ENCODE measurements at places on chromosomes 2 and 18. TPM values are rescaled to one million over a fixed set of nuclear protein-coding genes. Genes with fewer than 3 reads are reported as not detected.

- DNase-seq, result no peak
These were observed 43.0 kb upstream of the COL5A2 start for GRCh38 chr2:189222468-189223105.

DNA sequence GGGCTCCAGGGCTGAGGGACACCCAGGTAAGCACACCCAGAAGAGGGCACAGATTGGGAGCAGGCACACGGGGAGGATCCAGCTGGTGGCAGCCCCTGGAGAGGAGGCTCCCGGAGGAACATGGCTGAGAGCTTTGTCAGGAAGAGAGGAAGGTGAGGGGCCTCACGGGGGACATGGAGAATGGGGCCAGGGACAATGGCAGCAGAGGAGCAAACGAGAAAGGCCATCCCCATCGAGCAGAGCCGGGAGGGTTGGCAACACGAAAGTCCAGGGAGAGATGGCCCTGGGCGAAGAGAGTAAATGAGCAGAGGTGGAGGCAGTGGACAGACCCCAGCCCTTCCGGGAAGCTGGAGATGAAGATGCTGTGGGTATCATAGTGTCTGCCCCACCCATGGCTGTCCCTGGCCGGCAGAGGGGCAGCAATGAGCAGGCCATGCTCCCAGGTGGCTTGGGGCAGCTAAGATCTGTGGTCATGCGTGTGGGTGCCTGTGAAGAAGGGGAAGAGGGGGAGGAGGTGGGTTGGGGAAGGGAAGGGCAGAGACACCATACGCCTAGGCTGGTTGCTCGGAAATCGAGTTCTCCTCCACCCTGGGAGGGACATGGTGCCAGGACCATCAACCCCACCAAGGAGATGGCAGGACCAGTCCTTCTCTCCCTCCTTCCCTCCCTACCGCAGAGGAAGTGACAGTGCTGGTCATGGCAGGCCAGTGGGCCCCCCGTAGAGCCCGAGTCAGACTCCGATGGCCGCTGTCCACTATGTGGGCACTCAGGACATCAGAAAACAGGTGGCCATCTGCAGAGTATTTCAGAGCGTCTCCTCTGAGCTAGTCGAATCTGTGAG is 191.7 kb downstream of the NDUFA10 start:
- DNase-seq, result no peak

DNA sequence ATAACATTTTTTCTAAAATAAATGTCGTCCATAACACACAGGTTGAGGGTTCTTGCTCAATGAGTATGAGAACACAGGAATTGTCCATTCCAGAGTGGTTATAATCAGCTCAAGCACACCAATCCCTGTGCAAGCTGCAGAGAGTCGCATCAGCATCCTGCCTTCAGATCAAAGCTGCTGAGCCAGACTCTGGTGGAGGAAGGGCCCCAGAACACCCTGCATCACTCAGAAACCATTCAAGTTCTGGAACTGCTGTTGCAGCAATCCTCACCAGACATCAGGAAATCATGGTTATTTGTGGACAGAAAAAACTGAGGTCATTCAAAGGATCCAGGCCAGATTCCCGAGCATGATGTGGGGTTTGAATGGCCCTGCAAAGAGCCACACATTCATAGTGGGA is 44.5 kb downstream of the DNER start:
- no peak for DNase-seq

DNA sequence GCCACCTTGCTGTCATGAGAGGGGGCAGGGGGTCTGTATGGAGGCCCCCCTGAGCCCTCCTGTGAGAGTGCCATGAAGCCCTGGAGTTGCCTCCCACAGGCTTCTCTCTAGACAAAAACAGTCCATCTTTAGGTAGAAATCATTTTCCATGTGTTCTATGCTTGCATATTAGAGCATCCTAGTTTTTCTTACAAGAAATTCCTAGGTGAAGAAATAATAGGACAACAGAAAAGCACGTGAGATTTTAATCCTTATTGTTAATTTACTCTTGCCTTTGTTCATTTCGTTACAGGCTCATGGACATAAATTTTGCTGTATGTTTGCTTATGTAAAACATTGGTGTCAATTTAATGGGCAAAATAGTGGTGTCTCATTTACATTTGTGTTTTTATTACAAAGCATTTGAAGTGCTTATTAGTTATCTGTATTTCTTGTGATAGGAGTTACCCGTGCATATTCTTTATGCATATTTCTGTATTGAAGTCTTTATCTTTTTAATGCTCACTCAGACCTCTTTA is 336.9 kb upstream of the RAB6C start:
- no peak for DNase-seq

DNA sequence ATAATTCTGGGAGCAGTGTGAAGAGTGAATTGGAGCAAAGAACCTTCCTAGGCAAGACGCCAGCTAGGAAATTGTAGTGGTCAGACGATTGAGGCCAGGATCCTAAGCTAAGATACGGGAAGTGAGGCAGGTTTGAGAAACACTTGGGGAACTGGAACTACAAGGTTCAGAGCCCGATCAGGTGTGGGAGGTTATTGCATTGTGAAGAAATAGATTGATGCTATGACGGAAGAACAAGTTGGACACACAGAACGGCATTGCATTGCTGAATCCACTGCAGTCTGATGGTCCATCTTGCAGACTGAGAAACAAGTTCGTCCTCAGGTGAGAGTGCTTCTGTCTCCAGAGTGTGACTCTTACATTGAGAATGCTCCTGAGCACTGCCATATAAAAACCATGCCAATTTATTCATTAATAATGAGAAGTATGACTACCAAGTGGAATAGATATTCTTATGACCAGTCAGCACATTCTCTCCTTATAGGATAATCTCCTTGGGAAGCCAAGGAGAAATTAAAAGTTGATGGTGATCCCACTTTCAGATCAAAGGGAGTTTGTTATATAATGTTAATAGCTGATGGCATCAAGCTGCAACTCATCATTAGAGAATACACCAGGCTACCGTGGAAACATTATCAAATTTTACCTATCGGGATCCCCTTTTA is 30.9 kb downstream of the ANTXR1 start:
- DNase-seq, result no peak

DNA sequence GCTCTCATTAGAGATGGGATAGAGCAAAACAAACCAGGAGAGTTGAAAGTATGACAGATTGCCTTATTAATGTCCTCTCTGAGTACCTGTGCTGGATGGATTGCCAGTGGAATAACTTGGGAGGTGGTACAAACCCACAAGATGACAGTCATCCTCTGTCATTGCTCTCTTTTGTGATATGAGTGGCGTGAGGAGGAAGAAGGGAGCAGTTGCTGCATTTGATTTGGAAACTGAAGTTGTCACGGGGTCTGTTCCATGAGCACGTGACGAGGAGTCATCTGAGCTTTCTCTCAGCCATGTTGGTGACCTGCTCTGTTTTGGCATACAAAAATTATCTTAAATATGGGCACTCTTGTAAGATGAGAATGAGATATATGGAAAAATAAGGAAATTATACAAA is 204.9 kb downstream of the FAM210A start:
- DNase-seq, result no peak

- DNase-seq, result no peak
These were observed 81.7 kb downstream of the COL4A4 start for GRCh38 chr2:227082286-227082685.

DNA sequence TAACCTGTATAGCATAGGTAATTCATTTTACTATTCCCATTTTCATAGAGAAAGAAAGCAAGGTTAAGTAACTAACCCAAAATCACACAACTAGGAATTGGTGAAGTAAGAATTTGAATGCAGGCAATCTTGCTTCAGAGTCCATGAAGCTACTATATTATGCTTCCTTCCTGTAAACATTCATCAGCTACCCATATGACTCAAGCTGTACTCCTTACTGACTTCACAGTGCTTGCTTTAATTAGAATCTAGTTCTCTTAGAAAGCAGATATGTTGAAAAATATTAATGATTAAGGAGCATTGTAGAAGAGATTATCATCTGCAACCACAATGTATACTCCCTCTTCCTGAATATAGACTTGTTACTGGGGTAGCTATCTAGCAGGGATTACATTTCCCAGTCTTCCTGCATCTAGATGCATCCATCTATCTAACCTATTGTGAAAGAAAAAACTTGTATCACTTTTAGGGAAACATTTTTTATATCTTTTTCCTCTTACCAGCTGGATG is 961.6 kb upstream of the CHAC2 start:
- no peak for DNase-seq

DNA sequence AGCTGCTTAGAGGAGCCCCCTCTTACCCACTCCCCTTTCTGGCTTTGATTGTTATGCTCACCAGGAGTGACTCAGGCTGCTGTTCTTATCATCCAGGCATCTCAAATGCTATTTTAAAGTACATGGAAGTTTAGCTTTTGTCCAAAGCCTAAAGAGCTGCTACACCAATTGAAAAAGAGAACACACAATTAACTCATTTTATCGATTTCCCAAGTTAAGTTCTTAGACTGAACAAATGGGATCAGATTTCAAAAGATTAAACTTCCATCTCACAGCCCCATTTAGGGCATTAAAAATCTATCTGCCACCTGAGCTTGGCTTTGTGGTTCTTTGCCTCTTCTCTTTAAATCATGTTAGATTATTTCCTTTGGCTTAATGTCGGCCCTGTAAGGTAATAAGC is 81.2 kb downstream of the MYO5B start:
- no peak for DNase-seq

GRCh38 chr2:105114551-105114950 is 76.7 kb downstream of the MRPS9 start:
- DNase-seq, result no peak

DNA sequence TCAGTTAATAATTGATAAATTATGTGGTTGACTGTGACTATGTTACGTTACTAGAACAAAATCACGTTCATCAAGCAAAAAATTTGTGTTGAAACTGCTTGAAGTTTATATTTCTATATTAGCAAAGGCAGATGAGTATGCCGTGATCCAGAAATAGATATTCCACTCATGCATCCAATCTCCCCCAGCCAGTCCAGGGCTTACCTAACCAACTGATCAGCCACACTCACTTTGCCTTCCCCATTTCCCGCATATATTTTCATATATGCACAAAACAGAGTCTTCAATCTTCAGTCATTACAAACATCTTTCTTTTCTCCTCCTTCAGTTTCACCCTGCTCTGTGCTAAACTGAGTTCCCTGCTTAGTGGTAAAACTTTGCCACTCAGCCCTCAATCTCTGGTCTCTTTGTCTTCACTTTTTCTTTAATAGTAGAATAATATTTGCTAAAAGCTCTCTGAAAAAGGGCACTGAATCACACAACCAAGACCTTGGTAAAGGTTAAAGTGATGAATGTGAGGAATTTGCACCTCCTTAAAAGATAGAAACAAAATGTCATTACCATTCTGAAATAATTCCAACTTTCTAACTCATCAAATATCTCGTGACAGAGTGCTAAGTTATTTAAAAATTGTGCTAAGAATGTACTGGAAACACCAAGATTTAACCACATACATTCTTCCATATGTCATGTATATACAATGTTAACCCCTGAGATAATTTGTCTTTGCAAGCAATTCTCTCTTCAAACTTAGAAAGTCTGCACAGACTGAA is 893.2 kb upstream of the CRIM1 start:
- DNase-seq, result no peak

DNA sequence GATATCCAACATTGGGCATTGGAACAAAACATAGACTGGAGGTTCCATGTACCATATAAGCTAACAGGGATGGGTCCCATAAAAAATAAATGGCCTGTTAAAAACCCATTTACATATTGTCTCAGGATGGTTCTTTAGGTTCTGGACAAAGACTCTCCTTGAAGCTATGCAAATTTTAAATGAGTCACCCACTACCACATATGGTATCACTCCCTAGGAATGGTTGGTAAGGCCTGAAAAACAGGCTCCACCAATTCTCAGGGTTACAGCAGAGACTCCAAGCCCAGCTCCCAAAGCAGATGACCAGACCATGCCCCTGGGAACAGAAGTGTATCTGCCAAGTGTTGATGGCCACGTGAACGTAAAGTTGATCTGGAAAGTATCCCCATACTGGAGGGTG is 190.7 kb upstream of the SPHKAP start:
- no peak for DNase-seq

DNA sequence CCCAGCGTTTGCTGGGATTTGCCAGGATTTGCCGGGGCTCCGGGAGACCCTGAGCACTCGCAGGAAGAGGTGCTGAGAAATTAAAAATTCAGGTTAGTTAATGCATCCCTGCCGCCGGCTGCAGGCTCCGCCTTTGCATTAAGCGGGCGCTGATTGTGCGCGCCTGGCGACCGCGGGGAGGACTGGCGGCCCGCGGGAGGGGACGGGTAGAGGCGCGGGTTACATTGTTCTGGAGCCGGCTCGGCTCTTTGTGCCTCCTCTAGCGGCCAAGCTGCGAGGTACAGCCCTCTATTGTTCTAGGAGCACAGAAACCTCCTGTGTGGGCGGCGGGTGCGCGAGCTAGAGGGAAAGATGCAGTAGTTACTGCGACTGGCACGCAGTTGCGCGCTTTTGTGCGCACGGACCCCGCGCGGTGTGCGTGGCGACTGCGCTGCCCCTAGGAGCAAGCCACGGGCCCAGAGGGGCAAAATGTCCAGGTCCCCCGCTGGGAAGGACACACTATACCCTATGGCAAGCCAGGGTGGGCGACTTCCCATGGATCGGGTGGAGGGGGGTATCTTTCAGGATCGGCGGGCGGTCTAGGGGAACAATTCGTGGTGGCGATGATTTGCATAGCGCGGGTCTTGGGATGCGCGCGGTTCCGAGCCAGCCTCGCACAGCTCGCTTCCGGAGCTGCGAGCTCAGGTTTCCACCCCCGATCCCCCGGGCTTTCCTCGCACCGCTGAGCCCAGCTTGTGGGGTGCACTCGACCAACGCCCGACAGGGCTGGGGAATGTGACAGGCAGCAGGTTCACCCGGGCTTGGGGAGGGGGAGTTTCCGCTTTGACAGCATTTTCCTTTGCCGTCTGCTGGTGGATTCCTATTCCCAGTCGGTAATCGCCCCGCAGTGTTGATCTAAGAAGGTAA is 2.8 kb downstream of the ONECUT2 start:
- DNase-seq, result peak; percentile 92

GRCh38 chr2:227655454-227655853 is 11.2 kb upstream of the SCYGR5 start:
- no peak for DNase-seq

DNA sequence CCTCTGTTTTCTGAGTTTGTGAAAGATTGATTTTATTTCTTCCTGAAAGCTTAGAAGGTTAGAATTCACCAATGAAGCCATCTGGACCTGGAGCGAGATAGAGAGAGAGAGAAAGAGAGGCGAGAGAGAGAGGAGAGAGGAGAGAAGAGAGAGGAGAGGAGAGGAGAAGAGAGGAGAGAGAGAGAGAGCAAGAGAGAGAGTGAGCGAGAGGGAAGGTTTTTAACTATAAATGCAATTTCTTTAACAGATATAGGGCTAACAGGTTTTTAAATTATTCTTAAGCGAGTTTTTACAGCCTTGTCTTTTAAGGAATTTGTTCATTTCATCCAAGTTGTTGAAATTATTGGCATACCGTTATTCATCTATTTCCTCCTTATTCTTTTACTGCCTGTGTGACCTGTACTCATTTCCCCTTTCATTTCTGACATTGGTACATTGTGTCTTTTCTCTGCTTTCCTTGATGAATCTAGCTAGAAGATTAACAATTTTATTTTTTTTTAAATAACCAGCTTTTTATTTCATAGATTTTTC is 56.1 kb downstream of the BABAM2 start:
- DNase-seq, result no peak

GRCh38 chr2:134020608-134021007 is 233.3 kb upstream of the MGAT5 start:
- DNase-seq, result no peak

Gene PID1
- total RNA-seq, result 1.3 TPM

Gene DSG4
- total RNA-seq, result not detected

Gene LYPD1
- 4.7 TPM for total RNA-seq

Gene NAT8
- total RNA-seq, result not detected

All from WTC11 (cell line).